ENCODE measurements at places on chromosomes 12 and 14.

DNA sequence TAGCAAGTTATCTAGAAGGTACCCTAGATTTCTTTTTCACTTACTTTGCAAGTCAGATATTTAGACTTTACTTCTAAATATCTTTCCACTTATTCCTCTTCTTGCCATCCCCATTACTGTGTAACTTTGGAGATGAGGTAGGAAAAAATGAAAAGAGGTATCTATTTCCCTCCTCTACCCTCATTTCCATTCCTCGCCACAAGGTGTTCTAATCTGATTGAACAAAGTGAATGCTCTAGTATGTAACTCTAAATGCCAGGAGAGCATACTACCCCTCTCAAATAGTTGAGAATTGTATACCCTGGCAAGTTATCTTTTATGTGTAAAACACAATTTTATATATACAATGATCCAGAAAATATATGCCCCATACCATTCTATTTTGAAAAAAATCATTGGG, 1.7 kb upstream of the LDHB start:
- DNase-seq = no peak

GRCh38 chr14:69066396-69067171, 86.3 kb downstream of the DCAF5 start:
- no peak for DNase-seq

DNA sequence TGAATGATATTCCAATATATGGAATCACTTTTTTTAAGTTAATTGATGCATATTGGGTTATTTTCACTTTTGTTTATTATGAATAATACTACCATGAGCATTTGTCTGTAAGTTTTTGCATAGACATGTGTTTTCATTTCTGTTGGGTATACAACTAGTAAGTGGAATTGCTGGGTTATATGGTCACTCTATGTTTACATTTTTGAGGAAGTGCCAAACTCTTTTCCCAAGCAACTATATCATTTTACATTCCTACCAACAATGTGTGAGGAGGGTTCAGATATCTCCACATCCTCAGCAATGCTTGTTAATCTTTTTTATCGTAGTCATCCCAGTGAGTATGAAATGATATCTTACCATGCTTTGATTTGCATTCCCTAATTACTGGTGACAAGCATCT, 64.0 kb downstream of the MON2 start:
- DNase-seq = no peak

GRCh38 chr14:97402279-97402678, 605.1 kb downstream of the VRK1 start:
- DNase-seq = no peak

DNA sequence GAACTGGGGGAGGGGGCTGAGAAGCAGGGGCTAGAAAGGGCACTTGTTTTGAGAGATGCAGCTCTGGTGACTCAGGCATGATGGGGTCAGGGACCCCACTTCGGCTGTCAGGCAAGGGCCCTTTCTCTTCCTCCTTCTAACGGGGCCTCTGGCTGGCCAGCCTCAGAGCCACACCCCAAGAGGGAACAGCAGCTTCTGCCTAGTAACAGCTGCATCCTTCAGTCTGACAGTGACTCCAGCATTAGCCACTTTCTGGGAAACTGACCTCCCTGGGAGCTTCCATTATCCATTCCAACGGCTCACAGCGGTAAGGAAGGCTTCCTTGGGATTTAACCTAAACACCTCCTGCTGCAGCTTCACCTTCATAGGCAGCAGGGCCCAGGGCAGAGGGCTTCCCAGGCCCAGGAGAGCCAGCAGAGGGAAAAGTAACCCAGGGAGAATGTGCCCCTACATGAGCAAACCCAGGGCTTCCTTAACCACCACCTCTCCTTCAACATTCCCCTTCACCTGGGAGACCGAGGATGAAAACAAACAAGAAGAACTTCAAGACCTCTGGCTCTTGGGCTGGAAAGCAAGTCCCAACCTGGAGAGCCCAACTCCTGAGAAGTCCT, 2.7 kb downstream of the NCKAP5L start:
- DNase-seq = no peak

GRCh38 chr12:12859690-12860089, 31.7 kb upstream of the GPRC5A start:
- no peak for DNase-seq

- no peak for DNase-seq
Measured at GRCh38 chr14:105014032-105014431, 6.9 kb downstream of the CDCA4 start.

DNA sequence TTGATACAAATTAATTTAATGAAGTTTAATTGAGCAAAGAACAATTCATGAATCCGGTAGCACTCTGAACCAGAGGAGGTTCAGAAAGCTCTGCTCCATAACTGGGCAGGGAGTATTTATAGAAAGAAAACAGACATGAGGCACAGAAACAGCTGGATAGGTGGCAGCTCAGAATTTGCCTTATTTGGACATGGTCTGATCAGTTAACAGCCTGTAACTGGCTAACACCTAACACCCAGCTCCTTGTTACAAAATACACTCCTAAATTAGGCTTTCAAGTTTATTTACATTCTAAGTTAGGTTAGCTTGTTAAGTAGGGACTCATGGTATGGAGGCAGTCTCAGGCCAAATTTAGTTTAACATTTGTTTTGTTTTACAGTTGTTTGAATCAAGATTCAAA, 67.8 kb upstream of the TMCC3 start:
- DNase-seq = no peak

DNA sequence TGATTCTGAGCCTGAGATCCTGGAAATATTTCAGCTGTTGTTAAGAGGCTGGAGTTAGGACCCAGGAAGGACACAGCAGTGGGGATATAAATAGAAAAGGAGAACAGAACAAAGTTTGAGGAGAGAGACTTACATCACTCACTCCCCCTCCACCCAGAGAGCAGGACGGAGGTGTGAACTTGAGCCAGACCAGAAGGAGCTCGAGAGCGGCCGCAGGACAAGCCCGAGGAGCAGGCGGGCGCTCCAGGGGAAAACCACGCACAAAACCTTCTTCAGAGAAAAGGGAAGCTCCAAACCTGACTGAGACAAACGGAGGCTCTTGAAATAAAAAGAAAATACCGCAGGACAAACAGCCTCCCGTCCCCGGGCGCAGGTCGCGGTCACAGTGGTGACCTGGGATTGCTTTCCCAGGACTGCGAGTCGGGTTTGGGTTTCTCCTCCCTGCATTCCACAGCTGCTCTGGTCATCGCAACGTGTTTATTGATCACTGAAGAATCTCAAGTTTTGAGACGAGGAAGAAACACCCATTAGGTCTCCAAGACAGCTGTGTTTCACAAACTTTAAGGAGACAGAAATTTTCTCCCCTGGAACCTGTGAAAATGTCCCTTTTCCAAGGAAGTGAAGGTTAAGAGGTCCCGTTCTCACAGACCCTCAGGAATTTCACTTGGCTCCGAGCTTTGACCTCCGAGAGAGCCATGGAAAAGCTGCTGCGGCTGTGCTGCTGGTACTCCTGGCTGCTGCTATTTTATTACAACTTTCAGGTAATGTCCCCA, at the start of gene ADGRD1:
Gene ADGRD1, plus strand, starts transcription at position 137 of the 773 bp plus-strand sequence. Its CDS starts 559 bp downstream, at position 696.
- DNase-seq = peak; percentile 87

DNA sequence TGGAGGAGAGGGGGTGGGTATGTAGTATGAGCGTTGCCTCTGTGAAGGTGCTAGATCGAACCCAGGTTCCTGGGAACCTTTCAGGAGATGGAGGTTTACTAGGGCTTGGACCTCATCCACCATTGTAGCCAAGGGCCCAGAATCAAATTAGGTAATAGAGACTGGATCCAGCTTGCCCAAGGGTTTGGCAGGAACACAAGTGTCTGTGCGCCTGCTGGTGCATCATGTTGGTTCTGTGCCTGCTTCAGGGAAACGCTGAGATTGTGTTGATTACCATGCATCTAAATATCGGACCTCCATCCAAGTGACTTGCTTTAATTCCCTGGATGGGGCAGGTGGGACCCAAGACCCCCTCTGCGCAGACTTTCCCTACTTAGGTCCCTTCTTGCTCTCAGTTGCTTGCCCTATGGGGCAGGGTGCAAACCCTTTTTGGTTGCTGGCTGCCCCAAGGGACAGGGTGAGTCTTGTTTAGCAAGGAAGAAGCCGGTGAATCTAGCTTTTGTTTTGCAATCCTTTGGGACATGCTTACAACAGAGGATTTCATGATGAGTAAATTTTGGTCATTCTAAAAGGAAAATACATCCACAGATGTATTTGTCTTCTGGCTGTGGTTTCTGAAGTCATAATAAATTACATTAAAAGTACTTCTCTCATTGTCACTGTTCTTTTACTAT, 189.8 kb upstream of the PRICKLE1 start:
- peak; percentile 58 for DNase-seq

DNA sequence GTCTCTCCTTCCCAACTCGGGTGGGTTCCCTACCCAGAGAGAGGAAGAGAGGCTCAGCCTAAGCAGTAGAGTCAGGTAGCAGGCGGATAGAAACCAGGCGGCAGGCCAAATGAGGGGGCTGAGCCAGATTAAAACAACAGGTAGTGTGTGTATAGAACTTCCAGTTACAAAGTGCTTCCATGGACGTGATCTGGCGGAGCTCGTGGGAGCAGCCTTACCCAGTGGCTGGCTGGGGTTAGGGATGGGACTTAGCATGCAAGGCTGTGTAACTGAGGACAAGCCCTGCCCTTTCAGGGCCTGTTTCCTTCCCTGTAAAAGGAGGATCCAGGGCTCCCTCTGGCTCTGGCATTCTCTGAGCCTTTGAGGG, 8.3 kb downstream of the KRT80 start:
- no peak for DNase-seq

DNA sequence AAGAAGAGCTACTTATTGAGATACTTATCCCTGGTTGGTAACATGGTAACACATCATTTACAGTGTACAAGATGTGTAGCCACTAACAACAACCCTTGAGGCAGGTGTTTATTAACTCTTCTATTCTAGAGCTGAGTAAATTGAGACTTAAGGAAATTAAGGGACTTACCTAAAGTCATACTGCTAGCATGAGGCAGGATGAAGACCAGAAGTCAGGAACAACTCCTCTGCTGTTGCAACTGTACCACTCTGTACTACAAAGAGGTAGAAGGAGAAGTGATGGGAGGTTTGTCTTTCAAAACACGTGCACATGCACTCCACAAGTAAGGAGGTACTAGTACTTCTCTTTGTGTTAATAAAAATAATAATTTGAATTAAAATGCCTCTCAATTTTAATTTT, 79.9 kb downstream of the LLPH start:
- no peak for DNase-seq

DNA sequence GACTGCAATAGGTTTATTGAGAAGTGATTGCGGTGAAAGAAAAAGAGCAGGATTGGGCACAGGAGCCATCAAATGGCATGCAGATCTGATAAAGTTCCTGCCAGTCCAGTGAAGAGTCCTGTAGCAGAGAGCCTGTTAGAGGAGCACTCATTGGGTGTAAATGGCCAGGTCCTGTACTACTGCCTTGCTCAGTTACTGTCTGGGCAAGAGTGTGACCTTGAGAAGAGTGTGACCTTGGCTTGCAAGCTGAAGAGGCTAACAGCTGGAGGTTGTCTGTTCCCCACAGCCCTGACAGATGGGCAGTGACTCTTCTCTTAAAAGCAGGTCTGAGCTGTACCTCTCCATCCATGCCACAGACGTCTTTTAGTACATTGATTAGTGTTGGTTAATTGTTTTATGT, 148.6 kb upstream of the SLC38A2 start:
- DNase-seq = no peak

DNA sequence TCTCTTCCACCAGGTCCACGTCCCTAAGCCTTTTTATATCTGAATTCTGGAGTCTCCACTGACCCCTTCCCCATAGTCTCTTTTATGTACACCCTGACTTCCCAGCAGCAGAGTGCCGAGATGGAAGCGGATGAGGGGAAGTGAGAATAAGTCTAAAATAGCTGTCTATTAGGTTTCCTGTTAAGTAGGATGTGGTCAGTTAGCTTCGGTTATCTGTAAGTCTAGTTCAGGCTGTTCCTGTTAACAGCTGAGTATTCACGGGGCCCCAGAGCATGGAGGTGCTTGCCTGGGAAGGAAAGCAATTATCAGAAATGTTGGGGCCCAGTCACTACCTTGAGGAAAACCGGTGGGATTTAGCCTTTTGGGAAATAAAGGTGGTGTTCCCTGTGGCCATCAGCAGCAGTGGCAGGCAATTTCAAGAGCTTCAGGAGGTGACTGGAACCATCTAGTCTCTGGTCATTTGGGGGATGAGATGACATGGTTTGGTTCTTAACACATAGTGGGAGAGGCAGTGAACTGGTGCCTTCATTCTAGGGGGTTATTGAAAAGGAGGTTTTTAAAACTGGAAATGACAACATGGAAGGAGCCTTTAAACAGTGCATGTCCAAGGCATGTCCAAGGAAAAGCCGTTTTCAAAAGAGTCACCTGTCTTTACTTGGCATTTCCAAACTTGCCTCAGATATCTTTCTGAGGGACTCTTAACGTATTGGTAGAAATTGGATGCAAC, 21.8 kb downstream of the CHST11 start:
- DNase-seq = no peak

GRCh38 chr12:78865516-78865915, 942 bp downstream of the SYT1 start:
- no peak for DNase-seq

DNA sequence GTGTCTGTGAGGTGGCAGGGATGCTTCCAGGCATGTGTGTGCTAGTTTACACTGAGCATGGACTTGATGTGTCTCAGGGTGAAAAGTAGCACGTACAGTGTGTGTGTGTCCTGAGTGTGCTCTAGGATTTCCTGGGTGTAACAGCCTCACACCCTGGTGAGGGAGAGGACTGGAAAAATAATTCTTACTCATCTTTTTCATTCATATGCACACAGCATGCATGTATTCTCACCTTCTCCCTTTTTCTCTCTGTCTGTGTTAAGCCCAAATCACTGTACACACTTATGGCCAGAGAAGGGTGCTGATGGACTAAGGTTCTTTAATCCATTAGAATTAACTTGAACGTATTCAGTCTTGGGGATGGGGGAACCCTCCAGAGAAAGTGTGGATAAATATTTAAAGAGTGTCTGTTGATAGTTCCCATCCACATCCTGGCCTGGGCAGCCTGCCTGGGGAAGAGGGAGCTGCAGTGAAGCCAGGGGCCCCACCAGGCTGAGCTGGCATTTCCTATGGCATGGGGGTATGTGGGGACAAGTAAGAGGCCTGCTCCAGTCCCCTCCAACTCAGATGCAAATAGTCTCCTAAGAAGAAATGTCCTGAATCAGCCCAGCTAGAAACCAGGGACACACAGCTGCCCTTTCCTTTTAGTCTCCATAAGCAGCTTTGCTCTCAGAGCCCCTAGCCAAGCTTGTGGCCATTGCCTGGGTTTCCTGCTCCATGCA, 1.1 kb upstream of the HOXC8 start:
- DNase-seq = no peak

- no peak for DNase-seq
Measured at GRCh38 chr14:91142214-91142668, 28.4 kb downstream of the DGLUCY start.

- DNase-seq = no peak
Measured at GRCh38 chr12:79327465-79327864, 363.3 kb downstream of the PAWR start.

DNA sequence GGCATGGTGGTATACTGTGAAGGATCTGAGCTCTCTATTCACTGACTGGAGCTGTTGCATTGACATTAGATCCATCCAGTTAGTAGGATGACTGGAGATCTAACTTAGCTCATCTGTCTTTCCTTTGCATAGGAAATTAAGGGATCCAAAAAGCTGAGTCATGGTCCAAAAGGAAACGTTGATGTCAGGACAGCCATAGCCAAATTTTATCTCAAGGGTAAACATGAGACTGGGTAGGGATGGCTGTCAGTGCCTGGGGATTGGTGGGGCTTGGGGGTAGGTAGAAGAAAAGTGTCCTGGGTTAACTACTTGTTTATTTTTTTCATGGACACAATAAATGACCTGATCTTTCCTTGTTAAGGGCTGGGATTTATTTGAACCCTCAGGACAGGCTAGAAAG, 4.6 kb downstream of the FAM177A1 start:
- no peak for DNase-seq

All from sciatic nerve (tissue), 2 donors.